Stimulated activated CD4-positive, alpha-beta T cell treated with anti-CD3 and anti-CD28 coated beads, Interleukin-15, amount 100 ng/mL, for 24 hours (primary cell): ENCODE measurements at places on chromosomes 1 and 21.

GRCh38 chr21:45537111-45537745 lies 5.0 kb downstream of the SLC19A1 start:
- DNase-seq = peak; percentile 1

GRCh38 chr21:16578912-16579311 lies 849.1 kb downstream of the USP25 start:
- DNase-seq = no peak

DNA sequence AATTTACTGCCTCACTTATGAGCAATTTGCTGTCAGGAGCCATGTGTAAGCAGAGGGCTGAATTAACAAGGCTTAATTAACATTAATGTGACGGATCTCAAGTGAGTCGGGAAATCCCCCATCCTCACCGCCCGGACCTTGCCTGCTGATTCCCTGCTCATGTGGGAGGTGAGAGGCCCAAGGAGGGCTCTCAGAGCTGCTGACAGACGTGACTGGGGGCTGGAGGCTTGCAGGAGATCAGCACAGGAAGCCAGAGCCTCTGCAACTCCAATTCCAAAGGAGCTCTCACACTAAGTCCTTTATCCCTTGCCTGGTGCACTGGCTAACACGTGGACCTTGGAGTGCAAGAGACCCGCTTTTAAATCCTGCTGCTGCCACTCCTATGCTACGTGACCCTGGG lies 19.4 kb downstream of the LRP8 start:
- DNase-seq = no peak

DNA sequence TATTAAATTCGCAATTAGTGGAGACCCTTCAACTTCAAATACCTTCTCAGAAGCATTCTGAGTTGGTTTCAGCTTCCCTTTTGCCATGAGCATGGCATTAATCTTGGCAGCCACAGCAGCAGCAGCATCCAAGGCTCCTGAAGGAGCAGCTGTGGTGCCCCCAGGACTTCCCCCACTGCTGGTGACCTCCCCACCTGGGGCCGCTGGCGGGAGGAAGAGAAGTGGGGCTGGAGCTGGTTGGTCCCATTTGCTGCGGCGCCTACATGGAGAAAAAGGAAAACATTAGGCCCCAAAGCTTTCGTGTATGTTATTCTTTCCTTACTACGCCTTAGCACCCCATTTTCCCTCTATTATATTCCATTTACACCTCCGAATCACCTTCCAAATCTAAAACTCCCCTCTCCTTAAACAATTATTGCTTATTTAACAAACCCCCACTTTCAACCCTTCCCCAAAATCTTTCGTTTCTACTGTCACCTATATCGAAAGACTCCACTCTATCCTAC lies 569 bp downstream of the KHDC4 start:
- no peak for DNase-seq

- DNase-seq = no peak
Measured at GRCh38 chr1:41397020-41397419, 35.8 kb downstream of the FOXO6 start.

- no peak for DNase-seq
Measured at GRCh38 chr1:21579791-21580190, 70.6 kb downstream of the ALPL start.

GRCh38 chr1:61491497-61491896 lies 233.4 kb downstream of the TM2D1 start:
- DNase-seq = no peak

DNA sequence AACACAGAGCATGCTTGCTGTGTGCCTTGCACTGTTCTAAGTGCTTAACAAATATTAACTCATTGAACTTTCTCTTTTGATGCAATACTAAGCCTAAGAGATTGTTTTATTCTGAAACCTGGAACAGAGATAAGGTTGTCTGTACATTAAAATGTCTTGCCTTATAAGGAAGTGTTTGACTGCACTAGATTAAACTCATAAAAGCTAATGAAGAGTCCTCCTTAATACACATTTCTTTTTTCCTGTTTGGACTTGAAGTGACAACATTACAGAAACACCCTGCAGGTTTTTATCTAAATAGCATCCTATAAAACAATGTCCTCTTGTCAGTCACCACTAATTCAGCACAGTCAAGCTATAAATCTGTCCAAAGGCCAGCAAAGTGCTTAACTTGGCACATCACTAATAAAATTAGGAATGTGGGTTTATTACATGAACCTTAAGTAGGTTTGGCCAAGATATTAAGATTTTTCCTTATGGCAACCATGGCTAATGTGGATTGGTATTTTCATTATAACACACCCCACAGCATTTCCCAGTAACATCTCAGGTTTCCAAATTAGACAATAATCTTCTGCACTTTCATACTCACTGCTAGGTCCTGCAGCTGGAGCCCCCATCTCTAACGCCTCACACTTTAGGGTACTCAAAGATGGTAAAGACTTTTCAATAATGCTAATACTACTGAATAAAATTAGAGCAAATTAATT lies 389.7 kb downstream of the LMO4 start:
- DNase-seq = no peak

- DNase-seq = no peak
Measured at GRCh38 chr1:43586136-43586731, 55.6 kb downstream of the PTPRF start.

DNA sequence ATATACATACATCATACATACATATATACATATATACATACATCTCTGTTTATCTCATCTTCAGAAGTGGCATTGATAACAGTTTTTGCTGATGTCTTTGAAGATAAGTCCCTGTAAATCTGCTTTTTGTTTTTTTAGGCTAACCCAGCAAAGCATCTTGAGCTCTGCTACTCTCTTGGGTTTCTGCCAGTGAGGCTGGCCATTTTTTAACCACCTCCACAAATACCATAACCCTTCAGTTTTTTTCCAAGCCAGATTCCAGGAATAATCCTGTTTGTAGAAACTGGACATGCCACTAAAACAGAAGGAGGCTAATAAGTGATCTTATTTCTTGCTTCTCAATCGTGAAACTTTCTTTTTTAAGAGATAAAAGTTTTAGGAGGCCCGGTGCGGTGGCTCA lies 21.6 kb downstream of the SDHC start:
- DNase-seq = no peak

DNA sequence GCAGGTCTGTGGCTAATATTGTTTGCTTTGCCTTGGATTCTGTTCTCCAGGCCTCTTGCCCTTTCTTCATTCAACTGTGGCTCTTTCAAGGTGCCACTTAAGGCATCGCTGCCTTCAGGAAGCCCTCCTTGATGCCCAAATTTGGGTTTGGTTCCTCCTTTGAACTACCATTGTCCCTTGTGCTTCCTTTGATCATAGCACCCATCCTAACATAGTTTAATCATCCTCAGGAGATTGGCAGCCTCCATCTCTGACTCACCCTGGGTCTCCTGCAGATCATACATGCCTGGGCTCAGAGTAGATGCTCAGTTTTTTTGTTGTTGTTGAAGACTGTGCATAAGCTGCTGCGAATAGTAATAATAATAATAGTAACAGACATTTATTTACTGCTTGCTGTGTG lies 54.4 kb upstream of the ACOT11 start:
- DNase-seq = no peak

DNA sequence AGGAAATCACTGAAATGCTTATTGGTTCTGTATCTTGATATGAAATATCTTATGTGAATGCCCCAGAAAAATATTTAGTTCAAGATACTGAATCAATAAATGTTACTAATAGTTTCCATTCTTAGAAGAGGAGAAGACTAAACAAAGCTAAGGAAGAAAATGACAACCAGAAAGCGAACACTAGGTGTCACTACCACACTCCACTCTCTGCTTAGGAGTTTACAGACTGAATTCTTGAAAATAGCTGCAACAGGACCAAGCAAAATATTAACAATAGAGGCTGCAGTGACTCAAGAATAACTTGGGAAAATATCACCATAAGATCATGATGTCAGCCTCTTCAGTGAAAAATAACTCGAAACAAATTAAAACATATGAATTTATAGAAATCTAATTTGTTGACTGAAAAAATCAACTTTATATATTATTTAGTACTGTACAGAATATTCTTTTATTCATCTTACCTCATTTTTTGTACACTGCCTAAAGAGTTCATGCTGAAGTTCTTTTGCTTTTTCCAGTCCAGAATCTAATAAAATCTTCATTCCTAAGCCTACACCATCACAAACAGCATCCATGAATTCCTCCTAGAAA lies 61.6 kb downstream of the KIF14 start:
- peak; percentile 8 for DNase-seq

- DNase-seq = no peak
Measured at GRCh38 chr1:180542838-180543145, 16.0 kb upstream of the OVAAL start.

DNA sequence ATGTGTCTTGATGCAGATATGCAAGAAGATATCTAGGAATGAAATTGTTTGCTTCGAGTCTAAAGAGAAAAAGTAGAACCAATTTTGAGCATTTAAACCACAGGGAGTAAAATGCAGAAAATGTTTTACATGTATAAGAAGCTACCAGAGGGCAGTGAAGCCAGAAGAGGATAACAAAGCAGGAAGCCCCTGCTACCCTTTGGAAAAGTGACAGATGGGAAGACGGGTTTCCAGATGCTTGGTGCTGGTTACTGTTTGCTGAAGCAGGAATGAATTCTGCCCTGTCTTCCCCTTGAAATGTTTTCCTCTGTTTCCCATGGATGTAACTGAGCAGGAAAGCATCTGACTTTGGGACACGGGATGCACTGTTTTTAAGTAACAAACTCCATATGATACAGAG lies 822.2 kb downstream of the MRPL39 start:
- DNase-seq = no peak
